ENCODE measurements at places on chromosomes 11 and 22.

GRCh38 chr22:20590477-20591294 is 83.3 kb downstream of the MED15 start:
- no peak for DNase-seq

DNA sequence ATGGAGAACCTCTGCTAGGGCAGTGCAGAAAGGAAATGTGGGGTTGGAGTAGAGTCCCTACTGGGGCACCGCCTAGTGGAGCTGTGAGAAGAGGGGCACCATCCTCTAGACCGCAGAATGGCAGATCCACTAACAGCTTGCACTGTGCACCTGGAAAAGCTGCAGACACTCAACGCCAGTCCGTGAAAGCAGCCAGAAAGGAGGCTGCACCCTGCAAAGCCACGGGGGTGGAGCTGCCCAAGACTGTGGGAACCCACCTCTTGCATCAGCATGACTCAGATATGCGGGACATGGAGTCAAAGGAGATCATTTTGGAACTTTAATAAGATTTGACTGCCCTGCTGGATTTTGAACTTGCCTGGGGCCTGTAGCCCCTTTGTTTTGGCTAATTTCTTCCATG is 8.7 kb downstream of the TSKU start:
- no peak for DNase-seq

DNA sequence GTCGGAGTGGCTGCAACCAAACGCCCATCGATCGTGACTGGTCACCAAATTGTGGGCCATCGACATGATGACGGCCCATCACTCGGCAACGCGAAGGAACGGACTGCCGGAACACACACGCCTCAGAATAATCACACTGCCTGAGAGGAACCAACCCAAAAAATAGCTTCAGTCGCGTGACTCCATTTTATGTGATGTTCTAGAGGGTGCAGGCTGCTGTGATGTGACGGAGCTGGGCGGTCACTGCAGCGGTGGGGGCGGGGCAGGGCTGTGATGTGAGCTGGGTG is 174.6 kb downstream of the CTTN start:
- DNase-seq, result no peak

GRCh38 chr22:37290737-37291136 is 8.4 kb downstream of the CYTH4 start:
- no peak for DNase-seq

DNA sequence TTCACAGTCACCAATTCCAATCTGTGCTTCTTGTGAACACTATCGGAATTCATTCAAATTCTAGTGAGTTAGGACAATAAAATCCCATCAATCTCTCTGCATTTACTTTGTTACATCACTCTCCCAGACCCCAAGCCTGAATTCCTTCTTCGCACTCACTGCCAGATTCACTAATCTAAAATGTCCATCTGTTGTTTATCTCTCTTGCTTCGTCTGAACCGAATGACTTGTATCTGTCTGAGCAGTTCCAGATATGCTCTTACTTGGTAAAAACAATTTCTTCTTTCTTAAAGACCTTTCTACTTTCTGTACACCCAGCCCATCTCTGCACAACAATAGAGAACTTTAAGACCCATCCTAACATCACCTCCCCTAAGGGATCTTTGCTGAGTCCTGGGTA is 7.0 kb downstream of the MMP10 start:
- DNase-seq, result no peak

DNA sequence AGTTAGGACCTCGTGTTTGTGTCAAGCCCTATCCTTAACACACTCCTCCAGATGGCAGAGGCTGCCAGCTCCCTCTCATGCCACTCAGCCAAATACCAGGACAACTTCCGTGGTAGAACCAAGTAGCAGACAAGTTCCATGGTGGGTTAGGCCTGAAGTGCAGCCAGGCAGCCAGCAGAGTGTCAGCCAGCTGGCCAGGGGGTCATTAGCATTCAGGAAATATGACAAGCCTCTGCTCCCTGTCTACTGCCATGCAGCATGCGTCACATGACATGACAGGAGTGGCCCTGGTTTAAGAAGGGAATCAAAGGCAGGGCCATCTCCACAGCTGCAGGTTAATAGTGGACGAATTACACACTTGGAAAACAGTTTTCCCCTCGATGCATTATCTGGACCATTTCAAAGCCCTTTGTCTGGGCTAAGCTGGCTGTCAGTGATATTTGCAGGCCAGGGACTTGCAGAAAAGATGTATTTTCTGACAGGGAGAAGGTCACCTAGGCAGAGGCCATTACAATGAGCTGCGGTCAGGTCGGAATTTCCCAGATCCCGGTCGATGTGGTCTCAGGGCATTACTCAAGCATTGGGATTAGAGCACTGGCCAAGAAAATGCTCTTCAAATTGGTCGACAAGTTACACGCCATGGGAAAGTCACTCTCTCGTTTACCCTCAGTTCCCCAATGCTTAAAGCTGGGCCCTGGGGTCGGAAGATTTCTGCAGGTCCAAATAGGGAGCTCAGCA is 461.7 kb upstream of the CADM1 start:
- DNase-seq, result no peak

- no peak for DNase-seq
Observed at GRCh38 chr11:79439410-79439885, 1.4 kb downstream of the TENM4 start.

- DNase-seq, result no peak
Observed at GRCh38 chr11:45560155-45560912, 105.1 kb downstream of the CHST1 start.

GRCh38 chr11:93295921-93296575 is 34.5 kb upstream of the DEUP1 start:
- DNase-seq, result no peak

DNA sequence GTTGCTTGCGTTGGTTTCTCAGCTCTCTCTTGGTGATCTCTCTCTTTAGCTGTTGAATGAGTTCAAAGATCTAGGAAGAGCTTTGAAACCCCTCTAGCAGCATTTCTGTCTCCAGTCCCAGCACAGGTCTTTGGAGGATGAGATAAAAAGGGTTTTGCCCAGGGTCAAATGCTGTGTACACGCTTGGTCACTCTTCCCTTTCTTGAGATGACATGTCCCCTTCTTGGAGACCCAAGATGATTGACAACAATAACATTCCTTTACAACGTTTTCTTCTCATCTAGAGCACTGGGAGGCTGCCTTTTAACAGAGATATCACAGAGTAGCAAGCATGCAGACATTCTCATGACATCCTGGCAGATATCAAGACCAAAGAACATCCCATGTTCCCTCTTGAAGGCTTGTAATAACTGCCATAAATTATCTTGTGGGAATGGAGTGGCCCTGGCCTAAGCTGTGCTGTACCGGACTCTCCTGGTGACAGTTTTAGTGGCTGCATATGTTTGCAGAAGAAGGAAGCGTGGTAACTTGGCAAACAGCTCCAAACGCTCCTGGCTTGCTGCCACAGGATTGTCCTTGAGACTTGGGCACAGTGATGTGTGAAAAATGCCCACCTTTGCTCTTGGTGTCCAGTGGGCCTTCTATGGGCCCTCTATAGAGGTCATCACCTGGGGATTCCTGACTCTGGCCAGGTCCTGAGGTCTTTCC is 107.8 kb downstream of the PTPRJ start:
- DNase-seq, result no peak

- no peak for DNase-seq
Observed at GRCh38 chr11:127627629-127628457, 627.3 kb upstream of the KIRREL3 start.

DNA sequence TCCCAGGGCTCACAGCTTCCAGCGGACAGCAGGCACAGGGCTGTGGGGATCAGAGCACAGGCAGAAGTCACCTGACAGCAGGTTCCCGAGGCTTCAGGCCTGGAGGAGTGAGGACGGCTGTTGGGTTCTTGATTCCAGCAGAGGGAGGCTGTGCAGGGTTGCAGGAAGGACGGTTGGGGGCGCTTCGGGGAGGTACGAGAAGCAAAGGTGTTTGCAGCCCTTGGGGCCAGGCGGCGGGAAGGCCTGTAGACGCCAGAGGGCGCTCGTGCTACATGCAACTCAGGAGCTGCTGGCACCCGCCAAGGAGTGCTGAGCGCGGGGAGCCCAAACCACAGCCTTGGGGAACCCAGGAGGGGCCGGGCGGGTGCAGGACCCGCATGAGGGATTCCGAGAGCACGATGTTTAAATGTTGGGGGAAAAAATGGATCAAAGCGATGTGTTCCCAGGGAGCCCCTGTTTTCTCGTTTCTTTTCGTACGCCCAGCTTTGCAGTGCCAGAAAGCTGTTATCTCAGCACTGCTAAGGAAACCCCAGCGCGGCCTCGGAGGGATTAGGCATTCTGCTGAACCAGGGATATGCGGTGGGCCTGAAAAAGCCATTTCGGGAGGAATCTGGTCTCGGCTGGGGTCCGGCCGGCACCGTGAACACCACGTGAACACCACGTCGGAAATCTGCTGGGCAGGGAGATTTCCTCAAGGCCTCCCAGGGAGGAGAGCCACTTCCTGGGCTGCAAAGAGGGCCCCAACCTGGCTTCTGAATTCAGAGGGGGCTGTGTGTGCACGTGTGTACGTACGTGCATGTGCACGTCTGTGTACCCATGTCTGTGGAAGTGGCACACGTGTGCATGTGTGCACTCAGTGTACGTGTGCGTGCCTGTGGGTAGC is 88.1 kb downstream of the KCNQ1 start:
- DNase-seq, result peak; percentile 89

DNA sequence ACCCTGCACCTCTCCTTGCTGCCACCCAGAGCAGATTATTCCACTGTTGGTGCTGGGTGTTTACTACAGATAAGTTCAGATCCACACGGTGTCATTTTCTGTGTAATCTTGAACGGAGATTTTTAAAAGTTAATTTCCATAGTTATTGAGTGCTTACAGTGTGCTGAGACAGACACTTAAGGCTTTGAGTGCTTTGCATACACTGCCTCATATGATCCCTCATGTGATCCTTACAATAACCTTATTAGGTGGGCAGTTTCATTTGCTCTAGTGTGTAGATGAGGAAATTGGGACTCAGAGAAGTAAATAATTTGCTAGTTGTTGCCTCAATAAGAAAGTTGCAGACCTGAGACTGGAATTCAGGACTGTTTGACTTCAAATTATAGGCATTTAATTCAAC is 32.3 kb upstream of the ME3 start:
- no peak for DNase-seq

GRCh38 chr11:131691181-131692041 is 321.0 kb downstream of the NTM start:
- no peak for DNase-seq

GRCh38 chr11:16223558-16223957 is 132.8 kb downstream of the SOX6 start:
- DNase-seq, result no peak

GRCh38 chr11:30984827-30985226 is 384.7 kb downstream of the DCDC1 start:
- no peak for DNase-seq

GRCh38 chr22:19632668-19633148 is 81.6 kb upstream of the SEPTIN5 start:
- DNase-seq, result no peak

- DNase-seq, result no peak
Observed at GRCh38 chr11:132475026-132475425, 1057.3 kb downstream of the OPCML start.

- no peak for DNase-seq
Observed at GRCh38 chr11:64823568-64824119, 13.3 kb upstream of the MEN1 start.

DNA sequence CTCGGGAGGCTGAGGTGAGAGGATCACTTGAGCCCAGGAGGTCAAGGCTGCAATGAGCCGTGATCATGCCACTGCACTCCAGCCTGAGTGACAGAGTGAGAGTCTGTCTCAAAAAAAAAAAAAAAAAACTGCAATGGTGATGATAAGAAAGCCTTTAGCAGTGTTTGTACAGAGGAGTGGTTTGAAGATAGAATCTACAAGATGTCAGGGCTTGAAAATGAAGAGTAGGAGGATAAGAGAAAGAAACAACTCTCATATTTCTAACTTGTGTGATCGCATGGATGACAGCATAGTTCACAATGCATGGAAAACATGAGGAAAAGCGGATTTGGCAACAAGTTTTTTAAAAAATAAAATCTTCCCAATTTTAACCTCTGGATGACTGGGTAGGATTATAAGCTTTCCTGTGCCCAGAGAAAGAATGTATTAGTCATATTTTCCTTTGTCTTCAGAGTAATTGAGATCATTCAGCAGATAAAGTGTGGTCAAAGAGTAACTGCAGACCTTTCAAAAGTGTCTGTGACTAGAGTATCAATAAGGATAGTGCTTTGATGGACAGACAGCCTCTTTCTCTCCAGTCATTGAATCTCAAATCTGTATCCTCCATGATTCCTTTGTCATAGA is 328.1 kb downstream of the CASP12 start:
- no peak for DNase-seq

GRCh38 chr11:120527111-120527761 is 15.7 kb downstream of the GRIK4 start:
- DNase-seq, result no peak

- DNase-seq, result no peak
Observed at GRCh38 chr11:121892131-121892681, 223.8 kb downstream of the BLID start.

DNA sequence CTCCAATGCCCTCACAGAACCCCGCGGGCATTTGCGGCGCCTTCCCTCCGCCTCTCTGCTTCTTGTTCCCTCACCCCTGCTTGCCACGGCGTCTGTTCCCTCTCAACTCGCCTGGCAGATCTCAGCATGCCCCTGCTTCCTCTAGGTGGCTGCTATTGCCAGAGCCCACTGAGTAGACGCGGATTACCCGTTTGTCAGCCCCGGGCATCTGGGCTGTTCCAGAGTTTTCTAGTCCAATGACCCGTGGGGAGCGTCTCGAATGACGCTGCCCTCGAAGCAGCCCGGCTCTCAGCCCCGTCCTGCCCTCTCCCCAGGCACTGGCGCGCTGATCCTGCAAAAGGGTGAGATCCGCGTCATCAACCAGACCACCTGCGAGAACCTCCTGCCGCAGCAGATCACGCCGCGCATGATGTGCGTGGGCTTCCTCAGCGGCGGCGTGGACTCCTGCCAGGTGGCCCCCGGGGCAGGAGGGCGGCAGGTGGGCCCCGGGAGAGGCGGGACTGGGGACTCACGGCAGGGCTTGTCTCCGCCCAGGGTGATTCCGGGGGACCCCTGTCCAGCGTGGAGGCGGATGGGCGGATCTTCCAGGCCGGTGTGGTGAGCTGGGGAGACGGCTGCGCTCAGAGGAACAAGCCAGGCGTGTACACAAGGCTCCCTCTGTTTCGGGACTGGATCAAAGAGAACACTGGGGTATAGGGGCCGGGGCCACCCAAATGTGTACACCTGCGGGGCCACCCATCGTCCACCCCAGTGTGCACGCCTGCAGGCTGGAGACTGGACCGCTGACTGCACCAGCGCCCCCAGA is 49.7 kb downstream of the ST14 start:
- no peak for DNase-seq

DNA sequence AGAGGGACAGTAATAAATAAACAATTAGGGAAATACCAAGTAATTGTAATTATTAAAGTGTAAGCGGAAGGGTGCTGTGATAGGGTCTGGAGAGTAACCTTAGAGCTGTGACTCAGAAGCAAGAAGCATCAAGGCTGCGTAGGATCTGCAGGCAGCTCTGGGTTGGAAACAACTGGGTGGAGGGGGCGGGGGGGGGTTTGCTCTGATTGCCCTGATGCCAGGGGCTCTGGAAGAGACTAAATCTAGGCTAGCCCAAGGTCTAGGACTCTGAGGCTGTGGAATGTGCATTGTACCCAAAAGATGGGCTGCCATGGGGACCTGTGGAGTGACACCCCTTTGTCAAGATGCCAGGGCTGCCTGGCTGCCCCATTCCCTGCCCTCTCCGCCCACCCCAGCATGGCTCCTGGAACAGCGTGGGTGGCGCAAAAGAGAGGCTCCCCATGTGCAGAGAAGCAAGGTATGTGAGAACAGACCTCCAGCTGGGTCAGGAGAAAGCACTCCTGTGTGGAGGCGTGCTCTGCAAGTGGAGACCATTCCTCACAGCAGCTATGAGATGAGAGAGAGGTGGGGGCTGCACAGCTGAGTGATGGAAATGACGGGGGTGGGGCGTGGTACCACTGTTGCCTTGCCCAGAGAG is 101.1 kb upstream of the CRYBB3 start:
- no peak for DNase-seq
